ENCODE measurements at places on chromosomes 5 and 9.

- DNase-seq = no peak
These were observed 4.5 kb downstream of the UBE2D2 start for GRCh38 chr5:139565411-139566305.

DNA sequence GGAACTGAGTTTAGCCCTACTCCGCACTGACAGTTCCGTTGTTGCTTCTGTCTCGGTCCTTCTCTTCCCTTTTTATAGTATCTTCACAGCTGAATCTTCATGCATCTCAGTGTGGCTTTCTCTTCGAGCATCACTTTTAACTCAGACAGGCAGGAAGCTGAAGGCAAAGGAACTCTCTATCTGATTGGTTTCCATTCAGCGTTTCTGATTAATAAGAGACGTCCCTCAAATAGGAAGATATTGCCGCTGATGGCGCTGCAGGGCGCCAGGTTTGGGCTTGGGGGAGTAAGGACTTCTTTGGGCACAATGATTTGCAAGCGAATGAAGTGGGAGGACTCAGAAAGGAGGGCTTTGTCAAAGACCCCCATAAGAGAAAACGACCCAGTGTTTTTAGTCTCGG, at the start of gene CDH9:
CDH9 (minus strand) TSS at position 111 of the 400 bp plus-strand sequence. CDS start 50,253 bp downstream, outside the sequence.
- peak; percentile 53 for DNase-seq

- no peak for DNase-seq
These were observed 67.6 kb downstream of the FOXD1 start for GRCh38 chr5:73380710-73381589.

DNA sequence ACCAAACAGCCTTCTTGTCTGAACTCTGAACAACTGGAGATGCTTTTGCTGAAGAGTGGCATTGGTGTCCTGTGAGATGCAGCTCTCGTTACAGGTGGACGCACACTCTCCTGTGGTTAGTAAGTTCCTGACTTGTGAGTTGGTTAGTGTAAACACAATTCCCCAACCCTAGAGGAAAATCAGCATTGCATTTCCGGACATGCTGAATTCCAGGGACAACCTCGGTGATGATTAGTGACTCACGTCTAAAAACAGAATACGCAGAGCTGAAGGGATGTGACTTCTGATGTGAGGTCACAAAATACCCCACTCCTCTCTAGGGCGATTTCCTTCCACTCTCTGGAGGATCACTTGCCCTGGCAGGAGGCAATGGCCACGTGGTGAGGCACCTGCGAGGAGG, 5.0 kb downstream of the OR2V2 start:
- no peak for DNase-seq

DNA sequence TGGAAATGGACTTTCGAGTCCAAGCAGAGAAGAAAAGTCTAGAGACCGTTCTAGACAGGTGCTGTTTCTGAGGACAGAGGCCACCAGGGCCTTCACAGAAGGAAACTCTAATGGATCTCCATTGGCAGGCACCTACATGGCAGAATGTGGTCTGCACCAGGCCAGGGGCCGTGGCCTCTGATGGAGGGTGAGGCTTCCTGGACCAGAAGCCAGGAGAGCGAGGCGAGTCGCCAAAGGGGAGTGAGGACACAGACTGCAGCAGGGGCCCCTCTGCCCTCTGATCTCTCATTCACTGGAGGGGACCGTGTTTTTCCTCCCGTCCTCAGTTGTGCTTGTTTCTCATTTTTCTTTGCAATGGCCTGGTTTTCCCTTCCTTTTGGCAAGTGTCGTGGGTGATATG, 41.1 kb downstream of the ALG2 start:
- DNase-seq = no peak

DNA sequence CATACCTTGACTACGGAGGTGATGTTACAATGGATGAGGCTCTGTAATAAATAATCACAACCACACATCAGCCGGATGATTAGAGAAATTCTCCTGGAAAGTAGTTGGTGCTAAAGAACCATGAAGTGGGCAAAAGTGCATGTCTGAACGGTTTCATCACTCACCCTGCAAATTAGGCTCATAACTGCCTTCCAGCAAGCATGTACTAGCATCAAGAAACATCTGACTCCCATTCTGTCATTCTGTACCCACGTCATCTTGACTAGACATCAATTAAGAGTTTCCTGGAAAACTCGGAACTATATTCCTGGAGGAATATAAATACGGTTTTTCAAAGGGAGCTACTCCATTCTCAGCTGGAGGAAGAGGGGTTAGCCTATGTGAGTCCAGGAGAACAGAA, 52.2 kb downstream of the HSD17B3 start:
- no peak for DNase-seq

GRCh38 chr5:90855296-90856010, 296.9 kb downstream of the ADGRV1 start:
- no peak for DNase-seq

- no peak for DNase-seq
These were observed 211.5 kb upstream of the NREP start for GRCh38 chr5:111968459-111968858.

DNA sequence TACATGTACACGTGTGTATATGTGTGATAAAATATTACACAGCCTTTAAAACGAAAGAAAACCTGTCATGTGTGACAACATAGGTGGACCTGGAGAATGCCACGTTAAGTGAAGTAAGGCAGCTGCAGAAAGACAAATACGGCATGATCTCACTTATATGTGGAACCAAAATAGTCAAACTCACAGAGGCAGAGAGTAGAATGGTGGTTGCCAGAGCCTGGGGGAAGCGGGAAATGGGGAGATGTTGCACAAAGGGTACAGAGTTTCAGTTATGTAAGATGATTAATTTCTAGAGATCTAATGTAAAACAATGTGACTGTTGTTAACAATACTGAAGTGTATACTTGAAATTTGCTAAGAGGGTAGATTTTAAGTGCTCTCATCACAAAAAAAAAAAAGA, 34.8 kb downstream of the ADAMTS12 start:
- DNase-seq = no peak

GRCh38 chr5:145938776-145939539, 2.6 kb downstream of the SH3RF2 start:
- no peak for DNase-seq

DNA sequence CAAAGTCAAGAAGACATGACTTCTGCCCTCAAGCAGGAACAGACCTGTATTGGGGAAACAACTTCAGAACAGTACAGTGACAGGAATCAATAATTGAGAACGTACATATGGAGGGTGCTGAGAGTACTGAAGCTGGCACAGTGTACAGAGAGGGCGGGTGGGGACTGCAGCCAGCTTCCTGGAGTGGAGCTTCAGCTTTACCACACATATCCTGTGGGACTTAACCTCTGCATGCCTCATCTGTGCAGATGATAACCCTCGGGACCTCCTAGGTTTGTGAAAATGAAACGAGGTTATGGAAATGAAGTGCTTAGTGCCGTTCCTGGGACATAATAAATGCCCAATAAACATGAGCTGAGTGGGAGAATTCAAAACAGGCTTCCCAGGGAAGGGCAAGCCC, 22.1 kb upstream of the RARS1 start:
- no peak for DNase-seq

GRCh38 chr5:8057769-8058168, 188.8 kb downstream of the MTRR start:
- no peak for DNase-seq

DNA sequence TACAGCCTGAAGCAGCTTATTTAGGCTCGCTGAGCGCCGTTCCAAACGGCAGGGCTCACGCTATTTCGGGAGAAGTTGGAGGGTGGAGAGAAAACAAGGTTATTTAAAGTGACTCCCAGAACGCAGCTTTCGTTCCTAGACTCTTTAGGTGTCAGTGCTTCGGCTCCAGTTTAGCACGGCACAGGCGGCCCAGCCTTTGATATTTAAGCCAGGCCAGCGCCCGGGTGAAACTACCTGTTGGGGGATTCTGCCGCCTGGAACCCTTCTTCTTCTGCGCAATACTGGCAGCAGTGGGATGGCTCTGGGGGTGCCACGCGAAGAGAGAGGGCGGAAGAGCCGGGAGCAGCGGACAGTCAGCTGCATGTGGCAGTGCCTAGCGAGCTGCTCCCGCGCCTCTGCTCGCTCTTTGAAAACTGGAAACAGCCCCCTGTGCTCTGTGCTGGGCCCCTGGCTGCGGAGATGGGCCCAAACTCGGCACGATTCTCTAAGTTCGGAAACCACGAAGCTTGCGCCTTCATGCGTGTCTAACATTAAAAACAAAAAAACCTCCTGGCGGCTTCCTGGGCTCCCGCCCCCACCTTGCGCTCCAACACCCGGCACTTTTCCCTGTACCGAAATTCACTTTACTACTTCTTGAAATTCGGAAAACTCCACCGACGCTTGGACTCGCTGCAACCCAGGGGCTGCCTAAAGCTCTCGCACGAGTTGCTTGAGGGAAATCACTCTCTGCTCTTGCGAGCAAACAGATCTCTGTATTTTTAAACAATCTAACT, 34.6 kb upstream of the NFIB start:
- peak; percentile 64 for DNase-seq

GRCh38 chr9:123544007-123544827, 188.2 kb downstream of the CRB2 start:
- DNase-seq = no peak

DNA sequence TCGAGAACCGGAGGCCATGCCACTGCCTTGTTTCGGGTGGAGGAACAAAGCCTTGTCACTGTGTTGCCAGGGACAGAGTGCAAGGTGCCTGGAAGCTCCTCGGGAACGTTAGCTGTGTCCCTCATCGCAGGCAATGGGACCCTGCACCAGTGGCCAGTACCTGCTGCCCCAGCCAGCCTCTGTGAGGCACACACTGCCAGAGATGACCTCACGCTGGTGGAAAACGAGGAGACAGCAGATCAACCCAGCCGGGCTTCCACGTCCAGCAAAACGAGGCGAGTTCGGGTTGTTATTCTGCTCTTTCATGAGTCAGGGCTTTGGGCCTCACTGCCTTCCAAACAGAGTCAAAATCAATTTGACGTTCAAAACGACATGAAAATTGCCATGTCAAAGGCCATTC, 104.1 kb downstream of the ADAMTS2 start:
- no peak for DNase-seq

- no peak for DNase-seq
These were observed 21.9 kb upstream of the NOTCH1 start for GRCh38 chr9:136567651-136568287.
